Midbrain (tissue), 1 donor: ENCODE measurements at places on chromosomes 4 and X.

DNA sequence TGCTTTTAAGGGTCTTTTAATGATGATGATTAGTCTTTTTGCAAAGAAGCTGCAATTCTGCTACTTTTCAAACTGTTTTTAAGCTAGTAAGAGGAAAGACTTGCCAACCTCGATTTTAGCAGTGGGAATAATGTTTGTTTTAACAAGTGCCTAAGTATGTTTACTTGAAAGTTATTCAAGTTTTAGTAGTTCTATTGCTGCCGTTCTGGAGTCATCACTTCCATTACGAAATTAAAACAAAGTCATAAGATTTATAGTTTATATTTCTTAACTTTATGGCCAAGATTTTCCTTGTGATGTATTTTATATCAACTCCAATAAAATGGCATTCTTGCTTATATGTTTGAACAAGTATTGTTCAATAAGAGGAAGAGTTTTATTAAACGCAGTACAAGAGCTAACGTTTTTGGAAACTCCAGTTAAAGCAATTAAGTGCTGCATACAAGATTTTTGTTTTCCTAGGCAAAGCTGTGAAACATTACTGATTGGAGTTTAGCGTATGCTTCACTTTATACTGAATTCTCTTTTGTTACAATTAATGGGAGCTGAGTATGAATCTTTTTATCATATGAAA, 211.3 kb downstream of the TENM3 start:
- DNase-seq, result no peak

- DNase-seq, result no peak
These were observed 802 bp downstream of the RFC1 start for GRCh38 chr4:39365360-39365759.

DNA sequence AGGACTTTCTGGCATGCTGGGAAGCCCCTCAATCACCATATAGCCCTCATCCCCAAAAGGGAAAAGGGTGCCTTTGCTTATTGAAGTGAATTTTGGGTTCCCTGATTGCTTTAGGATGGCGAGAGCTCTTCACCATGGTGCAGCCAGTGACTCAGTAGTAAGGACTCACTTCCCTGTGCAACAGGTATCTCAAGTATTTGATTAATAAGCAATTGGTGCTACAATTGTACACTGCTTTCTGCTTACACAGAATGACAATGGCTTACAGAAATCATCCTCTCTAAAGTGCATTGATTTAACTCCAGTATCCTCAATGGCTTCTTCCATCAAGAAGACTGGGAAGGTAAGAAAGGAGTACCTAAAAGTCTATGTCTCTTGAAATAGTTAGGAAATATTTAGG, 143.7 kb upstream of the SMIM10 start:
- no peak for DNase-seq

GRCh38 chr4:70651864-70652506, 14.3 kb downstream of the JCHAIN start:
- peak; percentile 19 for DNase-seq

GRCh38 chrX:15136795-15137194, 133.1 kb downstream of the ASB9 start:
- DNase-seq, result no peak

- no peak for DNase-seq
These were observed 667.3 kb upstream of the PRKX start for GRCh38 chrX:4380710-4381109.

- DNase-seq, result no peak
These were observed 15.8 kb upstream of the SLC25A4 start for GRCh38 chr4:185127021-185127925.

DNA sequence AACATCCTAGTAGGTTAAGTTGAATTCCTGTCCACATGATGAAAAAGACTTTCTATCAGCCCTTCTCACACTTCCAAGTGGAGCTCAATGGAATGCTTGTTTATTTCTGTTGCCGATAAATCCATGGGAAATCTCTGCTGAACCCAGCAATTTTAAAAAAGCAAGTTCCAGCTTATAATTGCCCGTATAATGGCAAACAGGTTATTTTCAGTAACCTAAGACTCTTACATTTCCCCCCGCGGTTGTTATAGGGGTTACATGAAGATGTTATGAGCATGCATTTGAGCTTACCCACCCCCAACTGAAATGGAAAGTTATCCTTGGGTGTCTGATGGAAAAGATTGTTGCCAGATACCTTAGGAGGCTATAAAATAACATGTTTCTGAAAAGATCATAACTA, 136.2 kb downstream of the PALLD start:
- no peak for DNase-seq

DNA sequence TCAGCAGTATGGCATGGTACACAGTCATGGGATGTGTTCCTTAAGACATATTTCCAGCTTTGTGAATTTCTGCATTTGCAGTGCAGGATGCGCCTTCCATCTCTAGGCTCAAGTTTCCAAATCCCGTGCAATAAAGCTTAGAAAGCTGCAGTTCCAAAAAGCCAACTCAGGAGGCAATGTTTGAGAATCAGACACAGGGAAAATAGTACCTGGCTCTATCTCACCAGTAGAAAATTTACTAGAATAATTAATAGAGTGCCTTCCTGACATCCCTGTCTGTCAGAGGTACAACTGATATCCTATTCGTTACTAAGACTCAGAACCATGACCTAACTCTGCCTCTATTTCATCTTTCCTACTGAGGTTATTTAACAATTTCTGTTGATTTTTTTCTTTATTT, 1333.0 kb downstream of the PCDH19 start:
- DNase-seq, result no peak

GRCh38 chr4:73104695-73105094, 35.2 kb upstream of the COX18 start:
- DNase-seq, result no peak

DNA sequence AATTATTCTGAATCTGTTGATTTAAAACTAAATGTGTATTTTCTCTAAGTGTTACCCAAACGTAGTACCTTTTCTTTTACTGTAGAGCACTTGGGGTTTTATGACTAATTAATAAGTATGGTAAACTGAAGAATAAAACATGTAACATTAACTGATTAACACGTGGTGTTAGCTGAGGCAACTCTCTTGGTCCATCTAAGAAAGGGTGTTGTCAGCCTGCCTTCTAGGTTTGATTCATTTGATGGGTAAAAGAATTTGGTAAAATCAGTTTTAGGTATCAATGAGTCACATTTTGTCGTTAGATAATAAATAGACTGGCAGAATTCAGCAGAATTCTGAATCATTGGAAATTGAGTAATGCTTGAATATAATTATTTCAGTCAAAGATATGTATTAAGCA, 99.7 kb downstream of the AFF1 start:
- no peak for DNase-seq

GRCh38 chr4:41327770-41328169, 71.0 kb downstream of the UCHL1 start:
- no peak for DNase-seq

- peak; percentile 31 for DNase-seq
These were observed 2.4 kb downstream of the SPRY1 start for GRCh38 chr4:123398853-123399626.

DNA sequence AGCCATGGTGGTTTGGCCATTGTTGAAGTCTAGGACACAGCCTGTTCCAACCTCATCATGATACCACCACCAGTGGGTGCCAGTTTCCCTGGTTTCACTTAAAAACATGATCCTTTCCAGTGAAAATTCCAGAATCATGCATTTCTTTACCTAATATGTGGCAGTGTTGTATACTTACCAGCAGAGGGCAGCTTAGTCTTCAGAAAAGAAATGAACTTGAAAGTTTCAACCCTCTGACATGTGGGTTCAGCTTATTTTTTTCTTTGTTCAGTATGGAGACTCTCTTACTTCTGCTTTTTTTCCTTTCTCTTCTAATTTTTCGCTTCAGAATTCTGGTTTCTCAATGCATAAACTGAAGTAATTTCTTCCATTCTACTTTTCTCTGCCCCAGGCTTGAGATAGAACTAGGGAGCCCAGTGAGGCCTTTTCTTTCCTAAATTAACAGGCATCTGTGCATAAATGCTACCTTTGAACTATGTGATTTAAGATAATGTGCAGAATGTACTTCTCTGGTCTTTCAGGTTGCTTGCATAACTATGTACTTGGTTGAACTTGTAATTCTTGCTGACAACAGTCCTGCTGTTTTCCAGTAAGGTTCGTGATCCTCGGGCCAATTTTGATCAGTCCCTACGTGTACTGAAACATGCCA, 10.7 kb downstream of the LIAS start:
- DNase-seq, result peak; percentile 85

DNA sequence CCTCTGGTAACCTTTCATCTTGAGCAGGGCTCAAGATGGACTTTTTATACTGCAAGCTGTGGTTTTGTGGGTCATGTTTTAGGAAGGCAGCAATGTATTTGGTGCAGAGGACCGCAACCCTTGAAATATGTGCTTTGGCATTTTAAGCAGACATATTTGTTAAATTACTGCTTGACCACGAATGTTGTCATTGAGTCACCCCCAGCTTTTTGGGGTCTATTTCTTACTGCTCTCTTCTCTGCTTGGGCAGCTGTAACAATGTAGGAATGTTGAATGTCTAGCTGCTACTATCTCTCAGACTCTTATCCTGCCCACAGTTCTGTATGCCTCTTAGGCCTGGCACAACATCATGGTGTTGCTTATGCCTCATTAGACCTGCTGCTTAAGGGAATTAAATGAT, 6.0 kb downstream of the RBPJ start:
- DNase-seq, result no peak

DNA sequence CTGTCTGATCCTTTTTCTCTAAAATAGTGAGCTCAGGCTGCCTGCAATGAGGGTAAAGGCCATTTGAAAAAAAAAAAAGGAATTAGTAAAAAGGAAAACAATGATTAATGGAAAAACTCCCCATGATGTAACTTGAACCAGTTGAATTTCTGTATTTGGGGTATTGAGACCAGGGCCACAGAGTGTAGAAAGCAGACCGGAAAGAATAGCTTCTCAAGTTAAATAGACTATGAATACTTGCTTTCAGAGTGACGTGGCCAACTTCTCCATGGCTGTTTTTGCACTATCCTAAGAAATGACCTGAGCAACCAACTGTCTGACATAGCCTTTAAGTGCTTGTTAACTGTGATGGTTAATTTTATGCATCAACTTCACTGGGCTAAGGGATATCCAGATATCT, 222.1 kb upstream of the INTU start:
- no peak for DNase-seq

DNA sequence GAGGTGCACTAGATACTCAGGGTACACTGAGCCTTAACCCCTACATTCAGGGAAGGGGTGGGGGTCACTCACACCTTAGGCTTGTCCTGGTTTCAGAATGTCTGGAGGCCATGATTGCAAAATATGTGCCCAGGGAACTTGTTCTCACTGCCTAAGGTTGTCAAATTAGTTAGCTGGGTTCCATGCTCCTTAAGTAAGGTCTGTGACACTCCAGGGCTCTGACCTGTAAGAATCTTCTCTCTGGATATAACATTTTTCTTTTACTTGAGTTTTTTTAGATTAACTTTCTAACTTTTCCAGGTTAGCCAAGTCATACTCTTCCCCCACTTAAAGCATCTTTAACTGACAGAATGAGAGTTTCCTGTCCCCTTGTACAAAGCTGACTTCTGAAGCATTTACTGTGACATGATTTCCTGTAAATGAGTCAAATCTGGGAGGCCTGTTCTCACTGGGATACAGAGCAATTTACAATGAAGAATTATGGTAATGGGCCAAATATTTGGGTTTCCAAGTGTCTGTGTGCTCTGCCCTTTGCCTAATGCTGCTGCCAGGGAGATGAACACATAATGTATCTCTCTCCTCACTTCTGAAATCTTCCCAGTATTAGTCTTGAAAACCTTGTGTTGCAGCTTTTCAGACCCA, 101.7 kb downstream of the GATB start:
- no peak for DNase-seq

DNA sequence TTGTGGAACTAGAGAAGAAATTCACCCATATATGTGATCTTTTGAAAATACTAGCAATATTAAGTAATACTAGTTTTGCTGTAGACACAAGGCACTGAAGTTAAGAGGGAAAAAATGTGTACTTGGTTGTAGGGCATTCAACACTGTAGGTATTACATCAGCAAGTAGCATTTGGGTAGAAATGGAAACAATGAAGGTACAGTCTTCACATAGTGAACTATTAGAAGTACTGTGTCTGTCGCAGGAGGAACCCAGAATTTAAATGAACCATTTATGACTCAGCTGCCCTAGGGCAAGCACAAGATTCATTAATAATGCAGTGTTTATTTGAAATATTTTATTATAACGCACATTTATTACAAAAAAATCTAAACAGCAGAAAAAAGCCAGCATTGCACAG, 572.7 kb upstream of the TENM3 start:
- no peak for DNase-seq

DNA sequence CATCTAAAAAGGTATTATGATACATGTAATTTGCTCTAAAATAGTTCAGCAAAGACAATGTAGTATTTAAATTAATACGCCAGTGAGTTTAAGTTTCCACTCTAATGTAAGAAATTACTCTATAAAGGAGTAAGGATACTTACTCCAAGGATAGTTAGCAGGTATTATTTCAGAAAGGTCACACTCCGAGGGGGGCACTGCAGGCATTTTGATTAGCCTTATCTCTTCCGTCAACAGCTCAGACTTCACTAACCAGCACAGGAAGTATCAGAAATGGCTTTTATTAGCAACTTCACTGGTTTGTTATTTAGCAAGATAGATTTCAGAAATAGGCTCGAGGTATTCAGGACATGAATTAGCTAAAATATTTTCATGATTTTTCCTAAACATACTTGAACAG, 127.0 kb downstream of the COX18 start:
- no peak for DNase-seq

- DNase-seq, result no peak
These were observed 198.5 kb downstream of the PRDM5 start for GRCh38 chr4:120723986-120724385.

DNA sequence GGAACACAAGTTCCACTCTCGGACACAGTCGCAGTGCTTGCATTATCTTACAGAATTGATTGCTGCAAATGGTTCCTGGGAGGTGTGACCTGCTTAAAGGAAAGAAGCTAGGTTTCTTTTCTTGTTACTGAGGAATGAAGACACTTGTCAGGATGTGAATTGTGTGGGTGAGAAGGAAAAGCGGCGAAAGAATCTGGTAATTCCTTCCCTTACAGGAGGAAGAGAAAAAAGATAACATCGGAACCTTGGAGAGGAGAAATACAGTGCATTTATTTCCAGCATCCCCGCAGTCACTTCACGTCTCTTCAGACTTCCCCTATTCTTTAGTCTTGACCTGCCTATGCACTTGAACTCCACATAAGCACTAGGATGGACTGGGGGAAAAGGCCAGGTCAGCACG, 389 bp upstream of the CCSER1 start:
- DNase-seq, result peak; percentile 23

GRCh38 chr4:8534129-8534528, 46.1 kb upstream of the GPR78 start:
- DNase-seq, result no peak

DNA sequence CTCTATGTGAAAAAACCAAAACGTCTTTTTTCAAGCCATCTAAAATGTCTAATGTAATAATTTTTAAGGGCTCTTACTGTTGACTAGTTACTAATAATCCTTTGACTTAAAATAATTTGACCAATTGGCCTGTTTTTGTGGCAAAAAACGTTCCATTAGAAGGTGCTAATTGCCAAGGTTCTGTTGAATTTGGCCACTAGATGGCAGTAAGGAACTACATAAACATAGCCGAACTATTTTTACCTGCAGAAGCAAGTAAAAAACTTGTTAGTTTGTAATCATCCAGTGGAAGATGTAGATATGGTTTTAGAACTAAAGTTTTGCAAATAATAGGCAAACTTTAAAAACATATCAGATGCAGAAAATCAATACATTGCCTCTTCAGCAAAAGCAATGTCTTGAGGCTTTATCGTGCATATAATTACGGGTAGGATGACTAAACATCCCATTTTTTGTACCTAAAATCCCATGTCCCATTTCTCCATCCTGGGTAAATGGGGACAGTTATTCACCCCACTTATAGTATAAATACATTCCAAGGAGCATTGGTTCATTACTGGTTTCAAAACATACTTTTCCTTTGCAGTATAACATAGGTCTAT, 57.6 kb downstream of the PROM1 start:
- peak; percentile 75 for DNase-seq
